ENCODE measurements at places on chromosomes 7 and 10. TPM values are rescaled to one million over a fixed set of nuclear protein-coding genes. Genes with fewer than 3 reads are reported as not detected.

DNA sequence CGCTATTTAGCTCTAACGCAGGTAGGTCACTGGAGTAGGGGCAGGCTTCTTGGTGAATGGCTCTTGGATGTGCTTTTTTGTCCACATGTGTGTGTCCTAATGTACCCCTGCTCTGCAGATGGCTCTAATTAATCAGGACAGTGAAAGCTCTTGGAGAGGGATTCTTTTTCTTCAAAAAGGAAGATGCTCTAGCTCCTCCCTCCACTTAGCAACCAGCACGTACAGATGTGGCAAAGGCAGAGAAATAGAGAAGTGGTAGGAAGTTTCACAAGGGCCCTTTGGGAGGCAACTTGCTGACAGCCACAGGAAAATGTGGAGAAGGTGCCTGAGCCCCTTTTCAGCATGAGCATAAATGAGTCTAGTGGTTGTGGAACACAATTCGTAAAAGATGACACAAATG lies 221.7 kb downstream of the PLXNA4 start:
- DNase-seq = no peak

GRCh38 chr10:8331896-8332729 lies 277.6 kb downstream of the GATA3 start:
- no peak for DNase-seq

DNA sequence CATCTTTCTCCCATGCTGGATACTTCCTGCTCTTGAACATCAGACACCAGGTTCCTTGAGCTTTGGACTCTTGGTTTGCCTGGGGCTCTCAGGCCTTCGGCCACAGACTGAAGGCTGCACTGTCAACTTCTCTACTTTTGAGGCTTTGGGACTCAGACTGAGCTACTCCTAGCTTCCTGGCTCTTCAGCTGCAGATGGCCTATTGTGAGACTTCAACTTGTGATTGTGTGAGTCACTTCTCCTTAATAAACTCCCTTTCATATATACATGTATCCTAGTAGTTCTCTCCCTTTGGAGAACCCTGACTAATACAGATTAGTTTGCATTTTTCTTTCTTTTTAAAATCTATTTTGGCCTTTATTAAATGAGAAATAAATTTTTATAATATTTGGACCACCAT lies 276.2 kb upstream of the SEMA3C start:
- no peak for DNase-seq

- DNase-seq = no peak
Measured at GRCh38 chr10:76088008-76088407, 656.6 kb downstream of the LRMDA start.

SMURF1 gene
- total RNA-seq = 19.7 TPM

RBP3 gene
- total RNA-seq = not detected

OIT3 gene
- 2.3 TPM for total RNA-seq

GPC2 gene
- 3.7 TPM for total RNA-seq

WASL gene
- total RNA-seq = 56.3 TPM
